ENCODE measurements at places on chromosomes 2 and 18. TPM values are rescaled to one million over a fixed set of nuclear protein-coding genes. Genes with fewer than 3 reads are reported as not detected.
A peak's percentile ranks its signal among the peaks of the same experiment; 100 is the strongest.

GRCh38 chr2:140942284-140942683 is 1188.5 kb downstream of the LRP1B start:
- no peak for DNase-seq

DNA sequence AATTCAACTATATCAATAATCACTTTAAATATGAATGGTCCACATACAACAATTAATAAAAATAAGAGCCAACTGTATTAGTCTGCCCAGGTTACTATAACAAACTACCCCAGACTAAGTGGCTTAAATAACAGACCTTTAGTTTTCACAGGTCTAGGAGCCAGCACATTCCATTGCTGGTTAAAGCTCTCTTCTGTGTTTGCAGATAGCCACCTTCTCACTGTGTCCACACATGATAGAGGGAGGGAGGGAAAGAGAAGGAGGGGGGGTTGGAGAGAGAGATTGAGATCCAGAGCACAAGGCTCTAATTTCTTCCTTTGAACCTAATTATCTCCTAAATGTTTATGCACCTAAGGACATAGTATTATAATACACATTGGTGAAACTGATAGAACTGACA is 267.8 kb upstream of the NXPH2 start:
- no peak for DNase-seq

DNA sequence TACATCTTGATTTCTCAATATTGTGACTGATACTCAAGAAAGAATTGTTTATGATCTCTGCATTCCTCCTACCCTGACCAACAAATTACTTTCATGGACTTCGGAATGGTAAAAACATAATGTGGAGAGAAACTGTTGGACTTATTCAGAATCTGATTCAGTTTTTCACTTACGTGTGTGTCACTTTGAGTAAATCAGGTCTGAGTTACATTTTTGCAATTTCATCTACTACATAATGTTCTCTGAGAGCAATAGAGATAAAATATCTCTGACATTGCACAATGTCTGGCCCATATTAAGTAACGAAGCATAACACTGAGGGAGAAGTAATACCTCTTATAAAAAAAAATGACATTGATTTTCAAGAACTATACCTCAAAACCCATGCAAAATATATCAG is 1337.9 kb upstream of the CHAC2 start:
- no peak for DNase-seq

GRCh38 chr2:9663008-9663879 is 32.4 kb upstream of the YWHAQ start:
- DNase-seq = no peak

- no peak for DNase-seq
These were observed 67.0 kb downstream of the IRS1 start for GRCh38 chr2:226732478-226733188.

GRCh38 chr2:63590626-63591408 is 2.1 kb downstream of the MDH1 start:
- DNase-seq = no peak

DNA sequence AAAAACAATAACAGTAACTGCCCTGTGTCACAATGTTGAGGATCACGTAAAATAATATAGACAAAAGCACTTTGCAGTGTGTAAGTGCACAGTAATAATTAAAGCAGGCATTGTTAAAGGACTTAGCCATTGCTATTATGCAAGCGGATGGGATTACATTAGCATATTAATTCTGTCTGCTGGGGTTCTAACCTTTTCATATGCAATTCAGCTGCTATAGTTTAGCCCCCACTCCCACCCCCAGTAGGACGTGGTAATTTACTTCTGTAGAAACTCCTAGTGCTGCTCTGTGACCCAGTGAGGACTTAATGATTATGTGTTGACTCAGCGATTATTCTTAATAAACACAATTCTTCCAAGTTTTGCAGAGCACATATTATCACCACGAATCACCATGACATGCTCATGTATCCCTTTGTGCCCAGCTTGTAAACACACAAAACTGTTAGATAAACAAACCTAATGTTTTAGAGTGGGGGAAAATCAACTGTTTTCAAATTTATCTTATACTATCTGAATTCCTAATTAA is 5.1 kb upstream of the ADAM23 start:
- no peak for DNase-seq

- DNase-seq = peak; percentile 48
These were observed 17.1 kb downstream of the KRCC1 start for GRCh38 chr2:88038263-88039105.

- no peak for DNase-seq
These were observed 104.4 kb upstream of the MAPRE2 start for GRCh38 chr18:34936772-34937171.

The CIB4 gene
- not detected for total RNA-seq

The OLA1 gene
- 58.5 TPM for total RNA-seq

Data from dermis microvascular lymphatic vessel endothelial cell (primary cell).